Activated CD4-positive, alpha-beta T cell treated with anti-CD3 and anti-CD28 coated beads, Interleukin-2, amount 10 ng/mL, durations not matched to agents 7 days and 5 days (primary cell): ENCODE measurements at places on chromosomes 2 and 18. TPM values are rescaled to one million over a fixed set of nuclear protein-coding genes. Genes with fewer than 3 reads are reported as not detected.

DNA sequence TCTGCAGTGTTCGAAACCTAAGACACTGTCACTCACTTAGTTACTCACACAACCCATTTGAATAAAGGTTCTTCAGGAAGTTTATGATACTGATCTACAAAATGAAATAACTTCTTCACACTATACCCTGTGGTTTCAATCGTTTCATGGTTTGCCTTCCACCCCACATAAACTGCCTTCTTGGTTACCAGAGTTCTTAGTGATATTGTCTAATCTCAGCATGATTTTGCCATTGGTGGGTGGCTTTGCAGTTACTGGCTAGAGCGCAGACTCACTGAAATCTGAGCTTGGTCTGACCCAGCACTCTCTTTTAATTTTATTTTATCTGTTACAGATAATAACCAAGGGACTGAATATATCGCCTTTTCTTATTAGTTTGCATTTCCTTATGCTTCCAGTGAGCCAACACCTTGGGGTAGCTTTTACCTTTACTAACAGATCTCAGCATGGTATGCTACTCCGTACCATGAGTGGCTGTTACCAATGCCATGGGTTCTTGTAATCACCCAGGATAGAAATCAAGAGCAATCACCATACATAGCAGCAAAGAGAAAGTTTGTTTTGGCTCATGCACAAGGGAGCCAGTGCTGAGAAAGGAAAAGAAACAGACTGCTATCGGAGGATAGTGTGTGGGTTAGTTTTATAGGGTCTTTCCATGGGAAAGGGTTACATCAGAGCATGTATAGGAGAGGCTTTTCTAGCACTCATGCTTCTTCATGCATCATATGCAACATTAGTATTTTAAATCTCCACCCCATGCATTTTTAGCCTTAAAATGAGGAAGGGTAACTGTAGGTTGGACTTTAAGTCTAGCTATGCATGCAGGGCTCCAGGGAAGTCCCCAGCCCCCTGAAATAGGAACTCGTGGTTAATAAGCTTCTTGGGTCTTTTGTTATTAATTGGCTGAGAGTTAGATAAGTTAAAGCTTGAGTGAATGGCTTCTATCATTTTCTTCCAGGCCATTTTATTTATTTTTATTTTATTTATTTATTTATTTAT, 33.3 kb downstream of the ANXA4 start:
- peaks cover 55% of the 10 kb centered on the region for H3K4me1 ChIP-seq
- peaks cover 24% of the 10 kb centered on the region for H3K36me3 ChIP-seq
- H3K4me3 ChIP-seq, result peak overlapping the region; percentile 45
- peak; percentile 74 for DNase-seq

DNA sequence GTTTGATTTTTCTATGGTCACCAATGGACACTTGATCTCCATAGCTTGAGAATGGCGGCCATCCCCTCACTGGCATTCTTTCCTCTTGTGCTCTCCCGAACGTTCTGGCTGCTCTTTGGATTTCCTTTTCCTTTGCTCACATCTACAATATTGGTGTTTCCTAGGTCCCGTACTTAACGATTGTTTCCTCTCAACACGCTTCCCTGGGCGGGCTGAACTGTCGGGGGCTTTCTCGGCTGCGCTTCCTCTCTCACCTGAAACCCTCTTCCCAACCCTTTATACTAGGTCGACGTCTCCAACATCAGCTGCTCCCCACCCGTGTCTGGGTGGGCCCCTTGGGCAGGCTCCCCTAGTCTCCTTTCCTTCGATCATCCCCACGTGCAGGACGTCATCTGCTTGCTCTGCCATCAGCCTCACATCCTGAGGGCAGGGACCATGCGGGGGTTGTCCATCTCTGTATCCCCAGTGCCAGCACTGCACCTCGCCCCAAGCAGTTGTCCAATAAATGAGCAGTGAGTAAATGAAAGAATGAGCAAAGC, 634 bp upstream of the DIS3L2 start:
- peaks cover 35% of the 10 kb centered on the region for H3K4me1 ChIP-seq
- peaks cover 12% of the 10 kb centered on the region for H3K36me3 ChIP-seq
- peak overlapping the region; percentile 82 for H3K4me3 ChIP-seq
- DNase-seq, result no peak
- H3K27ac ChIP-seq, result peak overlapping the region; percentile 92

DNA sequence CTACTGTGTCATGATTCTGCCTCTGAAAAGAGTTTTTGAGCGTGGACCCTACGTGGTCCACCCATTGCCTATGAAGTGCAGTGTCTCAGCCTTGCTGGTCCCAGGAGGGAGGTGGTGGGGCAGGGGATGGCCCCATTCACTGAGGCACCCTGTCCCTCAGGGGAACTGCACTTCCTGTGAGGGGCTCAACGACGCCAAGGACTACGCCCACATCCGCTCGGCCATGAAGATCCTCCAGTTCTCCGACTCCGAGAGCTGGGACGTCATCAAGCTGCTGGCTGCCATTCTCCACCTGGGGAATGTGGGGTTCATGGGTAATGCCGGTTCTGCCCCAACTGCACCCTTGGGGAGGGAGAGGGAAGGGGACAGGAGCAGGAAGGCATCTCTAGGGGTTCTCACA, 42.5 kb downstream of the MYO7B start:
- no peaks in the 10 kb centered on the region for H3K36me3 ChIP-seq
- H3K4me1 ChIP-seq, result peaks cover 22% of the 10 kb centered on the region
- no peak overlapping the region for H3K4me3 ChIP-seq
- H3K27ac ChIP-seq, result no peak overlapping the region

GRCh38 chr2:237475704-237476141, 11.3 kb upstream of the MLPH start:
- H3K36me3 ChIP-seq, result no peaks in the 10 kb centered on the region
- peak overlapping the region; percentile 63 for H3K4me3 ChIP-seq
- peak overlapping the region; percentile 64 for H3K27ac ChIP-seq
- DNase-seq, result peak; percentile 31

GRCh38 chr2:169928463-169928864, 101.2 kb downstream of the UBR3 start:
- no peaks in the 10 kb centered on the region for H3K27me3 ChIP-seq
- H3K27ac ChIP-seq, result no peak overlapping the region
- DNase-seq, result peak; percentile 22
- H3K36me3 ChIP-seq, result peaks cover 3% of the 10 kb centered on the region
- no peaks in the 10 kb centered on the region for H3K4me1 ChIP-seq

GRCh38 chr2:228845162-228845925, 425.7 kb downstream of the PID1 start:
- DNase-seq, result no peak
- H3K4me1 ChIP-seq, result no peaks in the 10 kb centered on the region
- H3K36me3 ChIP-seq, result no peaks in the 10 kb centered on the region
- no peak overlapping the region for H3K27ac ChIP-seq
- no peak overlapping the region for H3K4me3 ChIP-seq

DNA sequence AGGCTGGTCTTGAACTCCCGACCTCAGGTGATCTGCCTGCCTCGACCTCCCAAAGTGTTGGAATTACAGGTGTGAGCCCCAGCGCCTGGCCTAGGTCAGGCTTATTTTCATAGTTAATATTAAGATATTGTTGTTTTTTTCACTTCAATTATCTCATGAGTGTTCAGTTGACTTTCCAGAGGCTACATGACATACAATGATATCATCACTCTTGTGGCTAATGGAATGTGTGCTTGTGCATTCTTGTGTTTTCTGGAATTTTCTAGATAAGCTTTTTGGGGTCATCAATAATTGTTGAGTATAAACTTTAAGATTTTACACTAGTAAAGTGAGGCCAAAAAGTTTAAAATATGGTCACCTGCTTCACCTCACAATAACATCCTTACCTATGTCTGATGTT, 180.9 kb downstream of the FIGN start:
- no peak overlapping the region for H3K27ac ChIP-seq
- H3K4me3 ChIP-seq, result no peak overlapping the region
- H3K27me3 ChIP-seq, result no peaks in the 10 kb centered on the region

- H3K36me3 ChIP-seq, result no peaks in the 10 kb centered on the region
- H3K27ac ChIP-seq, result no peak overlapping the region
- H3K27me3 ChIP-seq, result peaks cover 13% of the 10 kb centered on the region
- DNase-seq, result no peak
- H3K4me1 ChIP-seq, result no peaks in the 10 kb centered on the region
- no peak overlapping the region for H3K4me3 ChIP-seq
Observed at GRCh38 chr2:60507211-60507965, 46.1 kb downstream of the BCL11A start.

DNA sequence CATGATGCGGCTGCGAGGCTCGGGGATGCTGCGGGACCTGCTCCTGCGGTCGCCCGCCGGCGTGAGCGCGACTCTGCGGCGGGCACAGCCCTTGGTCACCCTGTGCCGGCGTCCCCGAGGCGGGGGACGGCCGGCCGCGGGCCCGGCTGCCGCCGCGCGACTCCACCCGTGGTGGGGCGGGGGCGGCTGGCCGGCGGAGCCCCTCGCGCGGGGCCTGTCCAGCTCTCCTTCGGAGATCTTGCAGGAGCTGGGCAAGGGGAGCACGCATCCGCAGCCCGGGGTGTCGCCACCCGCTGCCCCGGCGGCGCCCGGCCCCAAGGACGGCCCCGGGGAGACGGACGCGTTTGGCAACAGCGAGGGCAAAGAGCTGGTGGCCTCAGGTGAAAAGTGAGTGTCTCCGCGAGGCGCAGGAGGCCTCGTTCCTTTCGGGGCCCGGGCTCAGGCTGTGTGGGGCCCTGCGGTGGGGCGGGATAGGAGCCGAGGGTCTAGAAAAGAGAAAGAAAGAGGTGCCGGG, 520 bp downstream of the GLS start:
- H3K36me3 ChIP-seq, result peaks cover 32% of the 10 kb centered on the region
- H3K4me1 ChIP-seq, result peaks cover 41% of the 10 kb centered on the region
- H3K27ac ChIP-seq, result peak overlapping the region; percentile 99
- DNase-seq, result no peak
- no peaks in the 10 kb centered on the region for H3K27me3 ChIP-seq

- H3K36me3 ChIP-seq, result no peaks in the 10 kb centered on the region
- H3K27me3 ChIP-seq, result no peaks in the 10 kb centered on the region
- no peak overlapping the region for H3K4me3 ChIP-seq
- H3K27ac ChIP-seq, result no peak overlapping the region
- H3K4me1 ChIP-seq, result no peaks in the 10 kb centered on the region
- DNase-seq, result no peak
Observed at GRCh38 chr2:51918113-51918512, 886.2 kb upstream of the NRXN1 start.

DNA sequence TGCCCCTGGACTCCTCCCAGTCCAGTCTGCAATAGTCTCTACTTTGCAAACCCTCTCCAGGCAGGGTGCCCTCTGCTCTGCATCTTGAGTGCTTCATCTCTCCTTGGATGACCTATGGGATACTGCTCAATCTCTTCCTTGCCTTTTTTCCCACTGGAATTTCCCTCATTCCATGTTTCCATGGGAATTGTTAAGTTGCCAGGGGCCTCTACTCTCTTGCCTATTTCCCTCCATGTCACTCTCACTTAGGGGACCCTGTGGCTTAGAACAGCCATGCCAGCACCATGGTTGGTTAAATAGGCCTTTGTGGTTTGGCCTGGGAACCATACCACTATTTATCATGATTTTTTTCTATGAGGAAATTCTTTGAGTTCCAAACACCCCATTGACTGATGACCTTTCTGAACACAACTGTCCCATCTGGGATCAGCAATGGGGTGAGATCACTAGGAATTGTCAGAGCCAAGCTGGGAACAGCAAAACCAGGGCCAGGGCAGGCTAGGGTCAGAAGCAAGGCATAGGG, 91.4 kb upstream of the RBMS1 start:
- H3K36me3 ChIP-seq, result peaks cover 1% of the 10 kb centered on the region
- no peak for DNase-seq
- H3K4me1 ChIP-seq, result peaks cover 5% of the 10 kb centered on the region
- H3K4me3 ChIP-seq, result no peak overlapping the region
- no peaks in the 10 kb centered on the region for H3K27me3 ChIP-seq

- H3K27ac ChIP-seq, result no peak overlapping the region
- H3K36me3 ChIP-seq, result no peaks in the 10 kb centered on the region
- H3K4me3 ChIP-seq, result no peak overlapping the region
- DNase-seq, result no peak
Observed at GRCh38 chr2:66137606-66138130, 297.3 kb upstream of the MEIS1 start.

- H3K27me3 ChIP-seq, result no peaks in the 10 kb centered on the region
- H3K27ac ChIP-seq, result no peak overlapping the region
- no peak for DNase-seq
Observed at GRCh38 chr2:239252393-239252792, 148.4 kb downstream of the HDAC4 start.

GRCh38 chr18:36350839-36351469, 53.4 kb downstream of the FHOD3 start:
- H3K4me1 ChIP-seq, result no peaks in the 10 kb centered on the region
- H3K4me3 ChIP-seq, result no peak overlapping the region
- no peaks in the 10 kb centered on the region for H3K36me3 ChIP-seq
- H3K27ac ChIP-seq, result no peak overlapping the region

- peak overlapping the region; percentile 95 for H3K27ac ChIP-seq
- peaks cover 37% of the 10 kb centered on the region for H3K36me3 ChIP-seq
- no peaks in the 10 kb centered on the region for H3K27me3 ChIP-seq
- peak; percentile 86 for DNase-seq
- H3K4me3 ChIP-seq, result peak overlapping the region; percentile 59
Observed at GRCh38 chr2:84939426-84940087, 31.4 kb upstream of the KCMF1 start.

- H3K27me3 ChIP-seq, result peaks cover 39% of the 10 kb centered on the region
- no peak overlapping the region for H3K27ac ChIP-seq
- DNase-seq, result no peak
- H3K4me1 ChIP-seq, result peaks cover 2% of the 10 kb centered on the region
Observed at GRCh38 chr18:22557168-22557941, 139.6 kb upstream of the CTAGE1 start.

GRCh38 chr2:101972621-101973434, 18.9 kb upstream of the IL1R2 start:
- DNase-seq, result no peak
- H3K27ac ChIP-seq, result no peak overlapping the region
- peaks cover 12% of the 10 kb centered on the region for H3K4me1 ChIP-seq
- H3K27me3 ChIP-seq, result no peaks in the 10 kb centered on the region
- no peak overlapping the region for H3K4me3 ChIP-seq
- H3K36me3 ChIP-seq, result peaks cover 15% of the 10 kb centered on the region

GRCh38 chr2:200778038-200778437, 33.7 kb upstream of the BZW1 start:
- H3K27ac ChIP-seq, result no peak overlapping the region
- no peak overlapping the region for H3K4me3 ChIP-seq
- H3K36me3 ChIP-seq, result no peaks in the 10 kb centered on the region
- H3K27me3 ChIP-seq, result peaks cover 2% of the 10 kb centered on the region
- no peaks in the 10 kb centered on the region for H3K4me1 ChIP-seq

Gene GAL3ST2
- not detected for total RNA-seq

Gene MARCHF4
- not detected for total RNA-seq

Gene C1GALT1C1L
- total RNA-seq, result not detected

Gene LHCGR
- total RNA-seq, result not detected

Gene CRACDL
- total RNA-seq, result 0.19 TPM

Gene ICA1L
- total RNA-seq, result 6.6 TPM

Gene CFAP65
- not detected for total RNA-seq

Gene STK39
- 28.2 TPM for total RNA-seq

Gene DHX57
- total RNA-seq, result 10.5 TPM

Gene XIRP2
- not detected for total RNA-seq

Gene MORN2
- 2.8 TPM for total RNA-seq
